Caco-2 (cell line): ENCODE measurements at places on chromosomes 6 and 20. TPM values are rescaled to one million over a fixed set of nuclear protein-coding genes. Genes with fewer than 3 reads are reported as not detected.

- DNase-seq, result no peak
- no peak overlapping the region for H3K27ac ChIP-seq
- no peak overlapping the region for H3K4me3 ChIP-seq
- H3K4me1 ChIP-seq, result no peaks in the 10 kb centered on the region
- no peaks in the 10 kb centered on the region for H3K27me3 ChIP-seq
These were observed 245.3 kb downstream of the FARS2 start for GRCh38 chr6:5506597-5506996.

DNA sequence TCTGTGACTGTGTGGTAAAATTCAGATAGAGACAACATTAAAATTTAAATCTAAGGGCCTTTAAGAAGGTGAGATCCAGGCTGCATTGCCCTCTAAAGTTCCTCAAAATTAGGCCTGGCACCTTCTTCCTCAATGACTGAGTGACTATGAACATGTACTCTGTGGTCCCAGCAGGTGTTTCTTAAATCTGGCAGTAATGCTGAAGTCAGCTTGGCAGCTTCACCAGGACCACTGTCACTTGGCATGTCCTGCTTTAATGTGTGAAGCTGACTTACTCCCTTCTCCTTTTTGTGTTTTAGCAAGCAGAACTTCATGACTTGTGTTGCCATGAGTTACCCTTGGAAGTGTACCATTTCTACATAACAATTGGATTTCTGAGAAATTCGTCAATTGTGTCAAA, 141.7 kb downstream of the NKAIN2 start:
- H3K36me3 ChIP-seq, result no peaks in the 10 kb centered on the region
- no peaks in the 10 kb centered on the region for H3K4me1 ChIP-seq
- no peak for DNase-seq
- no peaks in the 10 kb centered on the region for H3K27me3 ChIP-seq

DNA sequence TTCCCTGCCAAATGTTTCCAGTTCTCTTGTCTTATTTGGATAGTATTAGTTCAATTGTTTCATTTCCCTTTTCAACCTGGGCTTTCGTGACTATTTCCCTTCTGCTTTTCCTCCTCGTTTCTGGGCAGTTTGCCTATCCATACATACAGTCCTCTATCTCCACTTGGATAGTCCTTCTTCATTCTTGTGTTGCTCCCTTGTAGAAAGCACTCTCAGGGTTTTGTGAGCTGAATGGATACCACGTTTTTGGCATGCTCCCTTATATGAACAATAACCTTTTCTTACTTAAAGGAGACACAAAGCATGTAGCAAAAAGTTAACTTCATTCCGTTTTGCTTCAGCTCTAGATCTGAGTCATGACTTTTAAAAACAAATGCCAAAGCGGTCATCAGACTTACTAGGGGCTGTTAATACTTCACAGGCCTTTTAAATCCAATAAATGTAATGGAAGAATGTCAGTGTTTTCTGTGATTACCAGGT, 16.6 kb downstream of the CRYBG1 start:
- H3K27me3 ChIP-seq, result no peaks in the 10 kb centered on the region; the same call in 1 of the 2 replicates
- DNase-seq, result no peak
- no peak overlapping the region for H3K4me3 ChIP-seq
- no peaks in the 10 kb centered on the region for H3K4me1 ChIP-seq
- no peak overlapping the region for H3K27ac ChIP-seq

DNA sequence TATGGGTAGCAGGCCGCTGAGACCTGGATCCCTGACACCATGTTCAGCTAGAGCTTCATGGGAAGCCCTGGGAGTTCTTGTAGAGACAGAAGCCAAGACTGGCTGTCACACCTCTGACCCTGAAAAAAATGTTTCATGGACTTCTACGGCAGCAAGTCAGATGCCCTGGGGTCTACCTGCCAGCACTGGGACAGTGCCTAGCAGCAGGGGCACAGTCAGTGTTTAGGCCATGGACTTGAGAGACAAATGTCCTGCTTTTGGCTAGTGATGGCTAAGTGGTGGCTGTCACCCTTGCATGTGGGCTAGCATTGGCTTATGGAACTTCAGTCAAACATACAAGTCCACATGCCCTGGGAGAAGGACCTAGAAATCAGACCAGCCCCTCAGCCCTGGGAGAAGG, 41.3 kb upstream of the SSTR4 start:
- no peaks in the 10 kb centered on the region for H3K36me3 ChIP-seq
- H3K4me3 ChIP-seq, result no peak overlapping the region
- H3K4me1 ChIP-seq, result no peaks in the 10 kb centered on the region

DNA sequence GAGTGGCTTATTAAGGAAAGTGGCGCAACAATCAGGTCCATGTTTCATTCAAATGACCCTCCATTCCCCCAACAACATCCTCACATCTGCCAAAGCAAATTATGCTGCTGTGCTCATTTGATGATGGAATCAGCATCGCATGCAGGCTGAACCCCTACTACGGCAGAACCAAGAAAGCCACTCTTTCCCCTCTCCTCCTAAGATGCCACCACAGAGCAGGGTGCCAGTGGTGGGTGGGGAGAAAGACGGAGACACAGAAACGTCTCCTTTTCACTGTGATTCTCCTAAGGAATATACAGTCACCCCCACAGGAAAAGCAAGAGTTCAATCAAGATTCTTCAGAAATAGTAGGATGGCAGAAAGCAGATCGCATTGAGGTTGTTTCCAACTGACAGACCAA, 17.1 kb downstream of the HEBP2 start:
- H3K4me1 ChIP-seq, result no peaks in the 10 kb centered on the region
- no peaks in the 10 kb centered on the region for H3K27me3 ChIP-seq
- no peaks in the 10 kb centered on the region for H3K36me3 ChIP-seq

- DNase-seq, result peak; percentile 58
- peaks cover 16% of the 10 kb centered on the region for H3K4me1 ChIP-seq
- H3K36me3 ChIP-seq, result no peaks in the 10 kb centered on the region
- H3K4me3 ChIP-seq, result no peak overlapping the region
These were observed 183.3 kb downstream of the FOXC1 start for GRCh38 chr6:1792989-1793388.

DNA sequence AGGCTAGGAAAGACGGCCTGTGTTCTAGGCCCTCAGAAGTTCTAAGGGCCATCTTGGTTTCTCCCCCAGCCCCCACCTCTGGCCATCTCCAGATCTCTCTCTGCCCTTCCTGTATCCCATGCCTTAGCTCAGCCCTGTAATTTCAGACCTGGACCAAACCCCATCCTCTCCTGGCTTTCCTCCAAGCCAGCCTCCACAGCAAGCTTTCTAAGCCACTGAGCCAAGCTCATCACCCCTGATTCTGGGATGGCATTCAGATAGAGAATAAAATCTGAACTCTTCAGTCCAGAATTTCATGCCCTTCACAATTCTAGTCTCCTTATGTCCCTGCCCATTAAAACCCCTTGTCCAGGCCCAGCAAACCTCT, 18.9 kb upstream of the CCM2L start:
- H3K4me3 ChIP-seq, result no peak overlapping the region
- H3K4me1 ChIP-seq, result no peaks in the 10 kb centered on the region
- DNase-seq, result no peak
- H3K36me3 ChIP-seq, result no peaks in the 10 kb centered on the region
- H3K27me3 ChIP-seq, result peaks cover 19% of the 10 kb centered on the region

GRCh38 chr6:135568379-135568778, 70.8 kb upstream of the AHI1 start:
- no peaks in the 10 kb centered on the region for H3K27me3 ChIP-seq
- DNase-seq, result no peak
- H3K27ac ChIP-seq, result no peak overlapping the region
- no peak overlapping the region for H3K4me3 ChIP-seq
- H3K4me1 ChIP-seq, result no peaks in the 10 kb centered on the region

DNA sequence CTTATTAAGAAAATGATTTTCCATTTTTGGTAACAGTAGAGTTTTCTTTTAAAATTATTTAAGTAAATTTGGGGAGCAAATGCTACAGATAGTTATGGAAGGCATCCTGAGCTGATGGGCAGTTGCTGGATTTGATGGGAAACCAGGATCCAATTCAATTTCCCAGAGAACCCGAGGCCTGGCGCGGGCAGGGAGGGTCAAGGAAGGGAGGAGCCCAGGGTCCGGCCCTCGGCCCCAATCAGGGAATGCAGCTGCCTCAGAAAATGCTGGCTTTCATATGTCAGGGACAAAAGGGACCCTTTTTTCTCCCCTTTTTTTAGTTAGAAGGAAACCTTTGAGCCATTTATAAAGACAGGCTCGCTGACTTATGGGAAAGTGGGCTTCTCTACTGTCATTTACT, 42.1 kb downstream of the CTCFL start:
- H3K4me1 ChIP-seq, result no peaks in the 10 kb centered on the region
- DNase-seq, result no peak
- no peak overlapping the region for H3K27ac ChIP-seq
- H3K36me3 ChIP-seq, result no peaks in the 10 kb centered on the region
- H3K27me3 ChIP-seq, result 0 out of 2 replicates have a peak, but pooled peaks cover 3% of the 10 kb centered on the region

DNA sequence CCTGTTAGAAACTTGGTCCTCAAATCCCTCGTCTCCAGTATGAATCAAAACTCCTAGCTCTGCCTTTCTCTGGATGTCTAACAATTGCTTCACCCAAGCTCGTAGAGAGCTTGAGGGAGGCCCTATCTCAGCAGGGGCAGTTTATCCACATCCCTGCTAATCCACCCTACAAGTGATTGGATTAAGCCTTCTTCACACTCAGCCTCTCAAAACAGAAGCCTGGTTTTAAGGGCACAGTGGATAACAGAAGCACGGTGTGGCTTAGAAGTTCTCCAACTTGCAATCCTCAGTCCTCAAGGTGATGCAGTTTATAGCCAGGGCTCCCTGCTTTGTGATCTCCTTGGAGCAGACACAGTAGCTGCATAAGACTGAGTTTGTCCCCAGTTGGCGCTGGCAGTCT, 383.9 kb downstream of the KIF16B start:
- no peak overlapping the region for H3K27ac ChIP-seq
- no peak for DNase-seq
- H3K36me3 ChIP-seq, result no peaks in the 10 kb centered on the region
- H3K27me3 ChIP-seq, result no peaks in the 10 kb centered on the region
- H3K4me3 ChIP-seq, result no peak overlapping the region

GRCh38 chr6:118524686-118525085, 23.4 kb upstream of the PLN start:
- no peak for DNase-seq
- no peaks in the 10 kb centered on the region for H3K36me3 ChIP-seq
- H3K27me3 ChIP-seq, result no peaks in the 10 kb centered on the region
- H3K4me3 ChIP-seq, result no peak overlapping the region
- no peak overlapping the region for H3K27ac ChIP-seq

DNA sequence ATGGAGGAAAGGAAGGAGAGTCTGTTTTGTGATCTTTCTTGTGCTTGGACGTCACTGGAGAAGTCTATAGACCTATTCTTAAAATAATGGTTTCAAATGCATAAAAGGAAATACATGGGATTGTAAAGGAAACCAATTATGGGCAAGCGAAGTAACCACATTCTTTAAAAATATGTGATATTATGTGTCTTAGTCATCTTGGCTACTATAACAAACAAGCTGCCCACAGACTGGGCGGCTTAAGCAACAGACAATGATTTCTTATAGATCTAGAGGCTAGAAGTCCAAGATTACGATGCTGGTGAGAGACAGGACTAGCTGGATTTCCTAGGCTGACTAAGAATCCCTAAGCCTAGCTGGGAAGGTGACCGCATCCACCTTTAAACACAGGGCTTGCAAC, 49.4 kb upstream of the CD83 start:
- H3K36me3 ChIP-seq, result no peaks in the 10 kb centered on the region
- H3K4me1 ChIP-seq, result no peaks in the 10 kb centered on the region
- no peaks in the 10 kb centered on the region for H3K27me3 ChIP-seq
- H3K27ac ChIP-seq, result no peak overlapping the region
- no peak overlapping the region for H3K4me3 ChIP-seq

DNA sequence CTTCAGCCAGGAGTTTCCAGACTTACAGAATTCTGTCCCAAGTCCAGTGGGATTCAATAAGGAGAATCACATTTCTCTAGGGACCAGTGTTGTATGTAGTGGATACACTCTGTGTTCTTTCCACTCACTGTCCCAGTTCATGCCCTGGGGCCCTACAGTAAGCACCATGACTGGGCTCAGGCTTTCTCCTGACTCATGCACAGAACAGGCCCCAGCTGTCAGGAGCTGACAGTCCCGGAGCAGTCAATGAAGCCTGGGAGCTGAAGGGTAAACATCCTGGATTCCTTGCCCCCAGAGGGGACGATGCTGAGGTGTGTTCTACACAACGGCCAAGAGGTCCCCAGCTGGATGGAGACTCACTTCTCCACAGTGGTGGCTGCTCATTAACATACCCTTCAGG, 40.2 kb upstream of the LRFN2 start:
- H3K36me3 ChIP-seq, result no peaks in the 10 kb centered on the region
- no peak overlapping the region for H3K4me3 ChIP-seq
- H3K27me3 ChIP-seq, result no peaks in the 10 kb centered on the region; the same call in 1 of the 2 replicates

DNA sequence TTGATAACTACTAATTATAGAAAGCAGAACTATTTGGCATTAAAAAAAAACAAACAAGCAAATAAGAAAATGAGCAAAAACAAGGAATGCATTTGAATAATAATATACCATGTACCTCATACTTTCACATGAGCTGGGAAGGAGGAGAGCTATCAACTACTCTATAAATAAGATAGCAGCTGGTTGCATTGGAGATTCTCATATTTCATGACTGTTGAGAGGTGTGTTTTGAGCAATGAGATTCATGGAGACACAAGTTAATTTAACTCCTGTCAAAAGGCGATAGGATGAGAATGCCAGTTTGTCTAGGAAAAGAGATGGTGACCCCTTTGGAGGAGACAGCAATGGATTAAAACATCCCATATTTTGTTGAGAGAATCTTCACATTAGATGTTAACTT, 348.8 kb upstream of the SPTLC3 start:
- no peaks in the 10 kb centered on the region for H3K27me3 ChIP-seq
- no peaks in the 10 kb centered on the region for H3K4me1 ChIP-seq
- H3K36me3 ChIP-seq, result no peaks in the 10 kb centered on the region
- no peak overlapping the region for H3K4me3 ChIP-seq
- DNase-seq, result no peak
- no peak overlapping the region for H3K27ac ChIP-seq

- peaks cover 17% of the 10 kb centered on the region for H3K4me1 ChIP-seq
- no peak overlapping the region for H3K4me3 ChIP-seq
- peak; percentile 70 for DNase-seq
- H3K36me3 ChIP-seq, result no peaks in the 10 kb centered on the region
- no peaks in the 10 kb centered on the region for H3K27me3 ChIP-seq
These were observed 9.3 kb upstream of the NEDD9 start for GRCh38 chr6:11241793-11242201.

- H3K36me3 ChIP-seq, result no peaks in the 10 kb centered on the region
- H3K27ac ChIP-seq, result no peak overlapping the region
- H3K4me1 ChIP-seq, result no peaks in the 10 kb centered on the region
- no peak overlapping the region for H3K4me3 ChIP-seq
These were observed 32.6 kb upstream of the TAB2 start for GRCh38 chr6:149284904-149285303.

- H3K27me3 ChIP-seq, result no peaks in the 10 kb centered on the region
- DNase-seq, result no peak
- H3K36me3 ChIP-seq, result peaks cover 8% of the 10 kb centered on the region; the same call in 1 of the 2 replicates
- no peak overlapping the region for H3K27ac ChIP-seq
- no peaks in the 10 kb centered on the region for H3K4me1 ChIP-seq
These were observed 18.4 kb downstream of the STX16 start for GRCh38 chr20:58669287-58670006.

GRCh38 chr6:8061736-8062135, 2.5 kb downstream of the BLOC1S5 start:
- no peak overlapping the region for H3K4me3 ChIP-seq
- peaks cover 19% of the 10 kb centered on the region for H3K4me1 ChIP-seq
- DNase-seq, result no peak
- no peak overlapping the region for H3K27ac ChIP-seq

The SIRPA gene
- total RNA-seq, result 31.6 and 33.3 TPM in 2 replicates

The PXDC1 gene
- total RNA-seq, result 36.9 and 42.9 TPM in 2 replicates

The COL11A2 gene
- 1.3 and 1.5 TPM in 2 replicates for total RNA-seq
